ENCODE measurements at places on chromosomes 6 and 20.

DNA sequence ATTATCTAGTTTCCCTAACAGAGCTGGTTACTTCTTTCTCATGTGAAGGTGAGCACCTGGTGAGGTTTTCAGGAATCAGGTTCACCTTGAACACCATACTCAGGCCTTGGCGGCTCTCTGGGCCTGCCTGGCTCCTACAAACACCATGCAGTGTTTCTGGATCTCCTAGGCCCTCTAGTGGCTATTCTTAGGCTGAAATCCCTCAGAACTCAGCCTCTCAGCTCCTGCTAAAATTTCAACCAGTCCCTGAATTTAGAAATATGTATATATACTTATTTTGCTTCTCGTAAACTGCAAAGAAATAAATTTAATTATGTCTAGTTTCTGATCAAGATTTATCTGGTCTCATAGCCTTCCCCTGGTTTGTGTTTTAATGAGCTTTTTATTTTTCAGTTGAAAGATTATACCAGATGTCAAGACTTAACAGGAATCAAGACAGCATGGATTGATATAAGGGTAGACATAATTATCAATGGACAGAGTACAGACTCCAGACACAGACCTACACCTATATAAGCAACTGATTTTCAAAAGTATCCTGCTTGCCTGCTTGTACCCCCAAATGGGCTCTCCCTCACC is 55.9 kb downstream of the ANKEF1 start:
- peak; percentile 89 for DNase-seq

DNA sequence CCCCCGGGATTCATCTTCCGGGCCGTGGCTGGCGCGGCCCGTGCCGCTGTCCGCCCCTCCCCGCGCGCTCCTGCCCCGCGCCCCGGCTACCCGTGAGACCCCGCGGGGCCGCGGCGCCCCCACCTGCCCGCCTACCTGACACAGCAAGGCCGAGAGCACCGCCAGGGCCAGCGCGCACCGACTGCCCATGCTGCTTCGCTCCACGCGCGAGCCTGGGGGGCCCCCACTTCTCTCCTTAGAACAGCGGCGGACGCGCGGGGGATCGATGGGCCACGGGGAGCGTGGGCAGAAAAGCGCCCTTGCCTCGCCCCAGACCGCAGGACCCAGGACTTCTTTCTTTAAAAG is 955 bp downstream of the DLL1 start:
- DNase-seq, result no peak

DNA sequence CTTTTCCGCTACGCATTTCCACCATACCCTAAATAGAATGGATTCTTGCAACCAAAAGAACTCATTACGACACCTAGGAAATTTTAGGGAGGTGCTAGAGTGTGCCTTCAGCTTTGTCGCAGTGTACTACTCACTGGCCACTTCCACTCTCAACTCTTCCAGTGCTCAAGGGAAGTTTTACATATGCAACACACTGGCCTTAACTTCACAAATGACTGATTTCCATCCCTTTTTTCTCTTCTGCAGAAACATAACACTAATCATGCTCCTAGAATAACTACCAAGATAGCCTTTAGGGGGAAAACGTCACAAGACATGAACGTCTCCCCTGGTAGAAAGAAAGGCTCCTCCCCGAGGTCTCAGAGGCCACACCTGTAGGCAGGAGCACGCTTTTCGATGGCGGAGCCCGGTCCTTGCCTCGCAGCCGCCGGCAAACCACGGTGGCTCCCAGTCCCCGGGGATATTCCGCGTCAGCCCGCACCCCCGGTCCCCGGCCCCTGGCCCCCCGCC is 584 bp downstream of the LYRM4 start:
- DNase-seq, result peak; percentile 60

GRCh38 chr6:87027021-87027420 is 67.9 kb downstream of the CGA start:
- no peak for DNase-seq

- peak; percentile 43 for DNase-seq
Observed at GRCh38 chr6:18477301-18477941, 90.3 kb downstream of the RNF144B start.

GRCh38 chr6:44442236-44442635 is 54.7 kb downstream of the CDC5L start:
- DNase-seq, result no peak

DNA sequence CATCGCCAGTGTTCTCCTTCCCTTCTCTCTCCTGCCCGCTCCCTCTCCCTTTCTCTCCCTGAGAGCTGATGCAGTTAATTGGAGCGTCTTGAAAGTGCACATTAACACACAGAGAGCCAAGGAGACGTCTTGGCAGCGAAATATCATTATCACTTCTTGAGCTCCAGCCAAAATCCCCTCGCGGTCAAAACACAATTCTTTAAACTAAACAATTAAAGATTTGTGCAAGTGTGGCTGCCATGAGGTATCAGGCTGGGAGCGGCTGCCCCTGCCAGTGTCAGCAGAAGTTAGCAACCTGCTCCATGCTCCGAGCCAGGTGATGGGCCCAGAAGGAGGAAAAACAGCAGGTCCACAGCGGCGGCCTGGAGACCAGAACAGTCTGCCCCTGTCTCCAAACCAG is 100.9 kb upstream of the FOXP4 start:
- no peak for DNase-seq

DNA sequence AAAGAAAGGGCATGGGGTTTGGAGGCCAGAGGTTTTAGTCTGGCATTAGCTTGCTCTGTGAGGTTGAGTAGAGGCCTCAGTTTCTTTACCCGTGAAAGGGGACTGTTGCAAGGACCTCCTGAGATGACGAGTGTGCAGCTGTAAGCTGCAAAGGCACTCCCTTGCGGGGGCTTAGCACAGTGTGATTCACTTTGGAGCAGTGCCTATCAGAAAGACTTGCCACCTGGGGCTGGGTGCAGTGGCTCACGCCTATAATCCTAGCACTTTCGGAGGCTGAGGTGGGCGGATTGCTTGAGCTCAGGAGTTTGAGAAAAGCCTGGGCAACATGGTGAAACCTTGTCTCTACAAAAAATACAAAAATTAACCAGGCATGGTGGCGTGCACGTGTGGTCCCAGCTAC is 7.5 kb upstream of the BAK1 start:
- DNase-seq, result no peak

- no peak for DNase-seq
Observed at GRCh38 chr6:37643851-37644672, 53.6 kb downstream of the MDGA1 start.

- DNase-seq, result peak; percentile 52
Observed at GRCh38 chr6:139982195-139982594, 607.7 kb upstream of the CITED2 start.

- DNase-seq, result no peak
Observed at GRCh38 chr6:40282986-40283385, 304.2 kb downstream of the LRFN2 start.

- DNase-seq, result no peak
Observed at GRCh38 chr6:67112120-67112519, 1405.1 kb upstream of the EYS start.

DNA sequence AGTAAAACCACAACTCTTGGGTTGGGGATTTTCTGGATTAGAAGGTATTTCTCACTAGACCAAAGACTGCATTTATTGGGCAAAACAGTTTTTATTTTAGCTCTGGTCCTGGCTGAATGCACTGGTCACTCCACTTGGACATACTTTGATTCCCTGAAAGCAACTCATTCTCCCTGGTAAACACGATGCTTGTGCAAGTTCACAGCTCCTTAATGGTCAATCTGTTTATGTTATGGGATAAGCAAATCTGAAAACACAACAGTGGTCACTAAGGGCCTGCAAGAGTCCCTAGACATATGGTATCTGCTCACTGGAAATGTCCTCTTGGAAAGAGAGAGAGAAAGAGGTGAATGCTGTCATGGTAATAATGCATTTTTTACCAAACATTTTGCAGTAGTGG is 559.8 kb downstream of the CDH26 start:
- no peak for DNase-seq

DNA sequence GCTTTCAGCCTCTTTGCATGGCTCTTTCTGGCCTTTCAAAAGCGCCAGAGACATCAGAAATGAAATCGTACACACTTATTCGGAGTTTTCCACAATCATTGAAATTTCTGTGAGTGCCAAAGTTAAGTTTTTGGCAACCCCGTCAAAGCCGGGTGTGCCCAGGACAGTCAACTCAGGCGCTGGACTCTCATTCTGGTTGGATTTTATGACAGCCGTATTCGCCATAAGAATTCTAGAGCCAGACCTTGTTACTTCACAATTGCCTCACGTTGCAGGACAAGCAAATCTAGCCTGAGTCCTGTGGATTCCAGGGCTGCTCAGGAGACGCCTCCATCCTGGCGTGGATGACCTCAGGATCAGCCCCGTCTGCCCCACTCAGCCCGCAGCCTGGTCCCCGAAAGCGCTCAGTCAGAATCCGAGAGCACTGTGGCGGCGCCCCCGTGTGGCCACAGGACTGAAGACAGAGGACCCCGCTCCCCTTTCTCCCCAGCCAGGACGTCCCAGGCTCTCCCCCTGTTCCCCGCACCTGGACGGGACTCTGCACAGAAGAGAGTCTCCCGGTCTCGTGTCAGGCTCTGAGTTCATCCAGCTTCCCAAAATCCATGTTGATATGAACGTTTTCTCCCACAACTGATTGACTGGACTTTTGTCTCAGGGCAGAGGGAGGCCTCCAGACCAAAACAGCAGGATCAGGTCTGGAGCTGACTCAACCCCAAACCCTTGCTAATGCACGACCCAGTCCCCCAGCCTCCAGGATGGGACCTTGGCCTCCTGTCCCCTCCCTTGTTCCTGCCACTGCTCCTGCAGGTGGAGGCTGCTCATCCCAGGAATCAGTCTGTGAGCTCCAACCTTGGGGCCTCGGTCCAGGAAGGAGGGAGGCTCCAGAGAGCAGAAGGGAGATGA is 38.2 kb downstream of the MICA start:
- DNase-seq, result peak; percentile 93

DNA sequence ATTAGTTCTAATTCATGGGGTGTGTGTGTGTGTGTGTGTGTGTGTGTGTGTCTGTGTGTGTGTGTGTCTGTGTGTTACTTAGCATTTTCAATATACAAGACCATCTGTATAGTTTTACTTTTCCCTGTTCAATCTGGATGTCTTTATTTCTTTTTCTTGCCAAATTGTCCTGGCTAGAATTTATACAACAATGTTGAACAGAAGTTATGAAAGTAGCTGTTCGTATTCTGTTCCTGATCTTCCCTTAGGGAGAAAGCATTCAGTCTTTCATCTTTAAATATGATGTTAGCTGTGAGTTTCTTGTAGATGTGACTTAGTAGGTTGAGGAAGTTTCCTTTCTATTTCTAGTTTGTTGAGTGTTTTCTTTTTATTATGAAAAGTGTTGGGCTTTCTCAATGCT is 334.7 kb upstream of the RNF24 start:
- no peak for DNase-seq

GRCh38 chr6:90048206-90048967 is 154.1 kb downstream of the GJA10 start:
- DNase-seq, result no peak

DNA sequence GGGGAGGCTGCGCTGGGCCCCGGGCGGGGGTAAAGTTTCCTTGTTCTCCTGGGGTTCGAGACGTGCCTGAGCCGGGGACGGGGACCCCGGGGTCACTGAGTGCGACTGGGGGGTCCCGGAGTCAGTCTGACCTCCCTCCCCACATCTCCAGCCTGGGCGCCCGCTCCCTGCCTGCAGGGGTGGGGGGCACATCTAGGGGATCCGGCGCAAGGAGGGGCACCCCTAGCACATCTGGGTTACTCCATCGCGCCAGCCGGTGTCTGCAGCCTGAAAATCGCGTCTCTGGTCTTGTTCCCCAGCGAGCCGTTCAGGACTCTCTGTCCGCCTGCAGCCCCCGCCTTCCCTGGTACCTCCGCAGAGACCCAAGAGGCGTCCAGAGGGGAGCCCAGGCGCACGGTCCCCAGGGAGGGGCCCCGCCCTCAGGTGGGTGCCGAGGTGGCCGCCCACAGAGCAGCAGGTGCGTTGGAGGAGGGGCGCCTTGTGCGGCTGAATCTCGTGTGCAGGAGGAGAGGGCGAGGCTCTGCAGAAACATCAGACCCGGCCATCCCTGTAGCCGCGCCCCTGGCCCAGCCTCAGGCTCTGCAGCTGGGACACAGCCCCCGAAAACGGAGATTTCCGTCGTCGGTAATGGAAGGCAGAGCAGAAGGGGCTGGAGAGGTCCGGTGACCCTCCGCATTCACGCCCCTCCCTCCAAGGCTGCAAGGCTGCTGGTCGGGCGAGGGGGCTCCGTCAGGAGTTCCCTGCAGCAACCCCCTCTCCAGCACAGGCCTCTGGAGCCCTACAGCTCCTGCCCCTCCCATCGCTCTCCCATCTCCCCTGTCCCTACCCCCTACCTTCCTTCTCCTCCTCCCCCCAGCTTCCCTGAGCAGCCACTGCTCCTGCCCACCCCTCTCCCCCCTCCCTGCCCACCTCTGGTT is 628 bp upstream of the CHRNA4 start:
- no peak for DNase-seq

DNA sequence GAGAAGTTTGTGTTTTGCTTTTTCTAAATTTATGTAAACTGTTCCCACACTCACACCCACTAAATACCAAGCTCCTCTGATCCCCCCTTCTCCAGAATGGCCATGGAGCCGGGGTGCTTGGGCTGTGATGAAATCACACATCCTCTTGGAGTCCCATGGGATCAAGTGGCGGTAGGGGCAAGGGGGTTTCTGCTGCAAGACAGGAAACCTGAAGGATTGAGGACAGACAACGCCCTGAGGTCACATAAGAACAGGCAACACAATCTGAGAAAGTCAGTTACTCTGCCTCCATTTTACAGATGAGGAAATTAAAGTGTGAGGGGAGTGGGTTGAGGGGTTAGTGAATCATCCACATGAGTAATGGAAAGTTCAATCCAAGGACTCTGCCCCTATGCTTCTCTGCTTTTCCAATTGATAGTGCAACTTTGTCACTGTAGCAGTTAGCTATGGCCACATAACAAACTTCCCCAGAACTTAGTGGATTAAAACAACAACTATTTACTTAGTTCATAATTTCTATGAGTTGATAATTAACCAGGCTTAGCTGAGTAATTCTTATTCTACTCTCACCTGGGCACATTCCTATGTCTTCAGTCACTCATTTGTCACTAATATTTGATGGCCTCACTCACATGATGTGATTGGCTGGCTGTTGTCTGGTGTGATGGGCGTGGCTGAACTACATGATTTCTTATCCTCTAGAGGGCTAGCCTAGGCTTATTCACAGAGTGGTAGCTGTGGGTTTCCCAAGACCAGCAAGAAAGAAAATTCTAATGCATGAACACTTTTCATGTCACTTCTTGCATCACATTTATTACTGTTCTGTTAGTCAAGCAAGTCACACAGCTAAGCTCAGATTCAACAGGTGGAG is 311.1 kb upstream of the RNF24 start:
- no peak for DNase-seq

DNA sequence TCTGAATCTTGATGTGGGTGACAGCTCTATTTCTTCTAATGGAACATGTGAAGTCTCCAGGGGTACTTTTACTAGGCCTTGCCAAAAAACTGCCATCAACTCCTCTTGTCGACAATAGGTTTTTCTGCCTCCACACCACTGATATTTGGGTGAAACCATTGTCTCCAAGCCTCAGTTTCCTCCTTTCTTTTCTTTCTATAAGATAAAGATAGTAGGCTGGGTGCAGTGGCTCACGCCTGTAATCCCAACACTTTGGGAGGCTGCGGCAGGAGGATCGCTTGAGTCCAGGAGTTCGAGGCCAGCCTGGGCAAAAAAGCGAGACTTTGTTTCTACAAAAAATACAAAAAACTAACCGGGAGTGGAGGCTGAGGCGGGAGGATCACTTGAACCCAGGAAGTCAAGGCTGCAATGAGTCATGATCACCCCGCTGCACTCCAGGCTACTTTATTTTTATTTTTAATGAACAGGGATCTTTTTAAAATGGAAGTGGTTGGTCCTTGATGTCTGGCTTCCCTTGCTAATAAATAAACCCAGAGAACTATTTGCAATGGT is 159.9 kb upstream of the TNFAIP3 start:
- DNase-seq, result no peak

All from adipocyte (in vitro differentiated cells).